Karpas-422 (cell line): ENCODE measurements at places on chromosomes 5 and 9. TPM values are rescaled to one million over a fixed set of nuclear protein-coding genes. Genes with fewer than 3 reads are reported as not detected.

GRCh38 chr5:108321341-108321740, 60.6 kb downstream of the FBXL17 start:
- no peak for DNase-seq
- H3K4me3 ChIP-seq, result no peak overlapping the region
- no peaks in the 10 kb centered on the region for H3K36me3 ChIP-seq
- H3K27me3 ChIP-seq, result no peaks in the 10 kb centered on the region
- peaks cover 10% of the 10 kb centered on the region for H3K4me1 ChIP-seq
- H3K27ac ChIP-seq, result no peak overlapping the region

GRCh38 chr9:26800322-26800721, 92.3 kb downstream of the CAAP1 start:
- no peaks in the 10 kb centered on the region for H3K27me3 ChIP-seq
- H3K36me3 ChIP-seq, result no peaks in the 10 kb centered on the region

- H3K27ac ChIP-seq, result no peak overlapping the region
- no peak for DNase-seq
- H3K4me1 ChIP-seq, result no peaks in the 10 kb centered on the region
- no peaks in the 10 kb centered on the region for H3K36me3 ChIP-seq
- H3K27me3 ChIP-seq, result no peaks in the 10 kb centered on the region
- H3K4me3 ChIP-seq, result no peak overlapping the region
Observed at GRCh38 chr9:13411791-13412190, 132.3 kb upstream of the MPDZ start.

DNA sequence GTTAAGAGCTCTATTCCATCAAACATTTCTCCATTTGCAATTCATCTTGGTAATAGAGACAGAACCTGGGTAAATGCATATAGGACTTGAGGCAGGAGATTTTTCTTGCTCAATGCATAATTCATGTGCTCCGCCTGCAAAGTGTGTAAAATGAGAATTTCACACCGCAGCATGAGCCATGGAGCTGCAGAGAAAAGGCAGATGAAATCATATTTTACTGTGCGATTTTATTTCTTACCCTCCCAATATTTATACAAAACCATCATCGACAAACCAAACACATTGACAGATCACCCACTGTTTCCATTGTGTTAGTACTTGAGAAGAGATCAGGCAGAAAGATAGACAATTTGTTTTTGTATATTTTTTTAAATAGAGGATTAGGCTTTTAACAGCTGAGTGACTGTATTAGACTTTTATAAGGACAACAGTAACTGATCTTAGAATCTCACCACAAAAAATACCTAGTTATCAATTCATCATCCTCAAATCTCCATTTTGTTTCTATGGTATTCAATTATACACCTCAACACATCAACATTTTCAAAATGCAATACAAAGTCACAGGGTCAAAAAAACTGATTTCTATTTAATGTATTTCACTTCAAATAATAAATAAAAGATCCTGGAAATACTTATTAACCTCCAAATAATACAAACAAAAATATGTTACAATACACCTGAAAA, 191.1 kb downstream of the AP3B1 start:
- no peak overlapping the region for H3K27ac ChIP-seq
- H3K4me1 ChIP-seq, result peaks cover 16% of the 10 kb centered on the region
- H3K27me3 ChIP-seq, result no peaks in the 10 kb centered on the region

- no peaks in the 10 kb centered on the region for H3K27me3 ChIP-seq
- peaks cover 28% of the 10 kb centered on the region for H3K4me1 ChIP-seq
- H3K36me3 ChIP-seq, result no peaks in the 10 kb centered on the region
- no peak overlapping the region for H3K27ac ChIP-seq
- no peak overlapping the region for H3K4me3 ChIP-seq
Observed at GRCh38 chr5:115265220-115265619, 2.5 kb upstream of the PGGT1B start.

The CREB3 gene
- 10.8 and 17.1 TPM in 2 replicates for total RNA-seq

GRCh38 chr5:33843579-33843978, 48.2 kb downstream of the ADAMTS12 start:
- no peak for DNase-seq
- H3K36me3 ChIP-seq, result no peaks in the 10 kb centered on the region
- H3K4me3 ChIP-seq, result no peak overlapping the region
- no peaks in the 10 kb centered on the region for H3K27me3 ChIP-seq
- no peak overlapping the region for H3K27ac ChIP-seq
- H3K4me1 ChIP-seq, result no peaks in the 10 kb centered on the region

- no peaks in the 10 kb centered on the region for H3K36me3 ChIP-seq
- no peak overlapping the region for H3K27ac ChIP-seq
- peak; percentile 79 for DNase-seq
- H3K4me3 ChIP-seq, result peak overlapping the region; percentile 55; the same call in 1 of the 2 replicates
Observed at GRCh38 chr5:99032234-99033013, 103.6 kb upstream of the CHD1 start.

The SWI5 gene
- total RNA-seq, result 34.5 and 37.6 TPM in 2 replicates

- peak; percentile 99 for DNase-seq
- H3K4me3 ChIP-seq, result peak overlapping the region; percentile 62; the same call in 1 of the 2 replicates
- H3K4me1 ChIP-seq, result peaks cover 93% of the 10 kb centered on the region
- peak overlapping the region; percentile 99 for H3K27ac ChIP-seq
- H3K27me3 ChIP-seq, result no peaks in the 10 kb centered on the region
Observed at GRCh38 chr9:37408933-37409710, 13.4 kb upstream of the GRHPR start.

The IL17B gene
- total RNA-seq, result not detected in 2 replicates

The CDC20B gene
- total RNA-seq, result not detected in 2 replicates

DNA sequence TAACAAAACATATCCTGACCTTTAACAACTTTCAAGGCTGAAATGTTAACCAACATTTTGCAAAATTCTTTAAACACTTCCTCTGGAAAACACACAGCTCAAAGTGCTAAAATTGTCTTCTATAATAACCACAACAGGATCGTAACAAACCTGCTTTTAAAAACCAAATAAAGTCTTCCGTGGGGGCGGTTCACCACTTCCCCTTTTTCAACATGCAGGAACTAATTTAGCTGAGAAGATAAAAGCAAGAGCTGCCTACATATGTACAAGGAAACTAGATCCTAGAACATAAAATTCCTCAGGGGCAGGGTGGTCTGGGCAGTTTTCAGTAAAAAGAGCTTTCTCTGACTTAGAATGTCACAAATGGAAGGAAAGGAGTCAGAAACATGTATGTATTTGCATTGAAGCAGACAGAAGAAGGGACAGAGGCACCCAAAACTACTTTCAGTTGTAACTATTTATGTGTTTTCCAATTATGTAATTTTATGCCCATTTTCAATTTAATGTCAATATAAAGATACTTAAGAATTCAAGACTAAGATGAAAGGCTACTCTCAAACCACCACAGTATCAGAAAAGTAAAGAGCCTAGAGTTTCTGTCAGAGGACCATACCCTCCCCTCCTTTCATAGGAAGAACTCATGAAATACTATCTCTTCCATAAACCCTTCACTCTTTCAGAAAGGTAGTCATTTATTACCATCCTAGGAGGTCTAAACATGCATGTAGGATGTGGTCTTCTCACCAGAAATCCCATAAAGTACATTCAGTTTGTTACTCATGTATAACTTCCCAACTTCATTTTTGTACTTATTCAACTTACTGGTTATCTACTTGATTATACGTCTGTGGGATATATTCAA, 185.9 kb upstream of the RASA1 start:
- no peak overlapping the region for H3K27ac ChIP-seq
- no peaks in the 10 kb centered on the region for H3K36me3 ChIP-seq
- H3K27me3 ChIP-seq, result no peaks in the 10 kb centered on the region
- H3K4me3 ChIP-seq, result no peak overlapping the region

The PFN3 gene
- not detected in 2 replicates for total RNA-seq

DNA sequence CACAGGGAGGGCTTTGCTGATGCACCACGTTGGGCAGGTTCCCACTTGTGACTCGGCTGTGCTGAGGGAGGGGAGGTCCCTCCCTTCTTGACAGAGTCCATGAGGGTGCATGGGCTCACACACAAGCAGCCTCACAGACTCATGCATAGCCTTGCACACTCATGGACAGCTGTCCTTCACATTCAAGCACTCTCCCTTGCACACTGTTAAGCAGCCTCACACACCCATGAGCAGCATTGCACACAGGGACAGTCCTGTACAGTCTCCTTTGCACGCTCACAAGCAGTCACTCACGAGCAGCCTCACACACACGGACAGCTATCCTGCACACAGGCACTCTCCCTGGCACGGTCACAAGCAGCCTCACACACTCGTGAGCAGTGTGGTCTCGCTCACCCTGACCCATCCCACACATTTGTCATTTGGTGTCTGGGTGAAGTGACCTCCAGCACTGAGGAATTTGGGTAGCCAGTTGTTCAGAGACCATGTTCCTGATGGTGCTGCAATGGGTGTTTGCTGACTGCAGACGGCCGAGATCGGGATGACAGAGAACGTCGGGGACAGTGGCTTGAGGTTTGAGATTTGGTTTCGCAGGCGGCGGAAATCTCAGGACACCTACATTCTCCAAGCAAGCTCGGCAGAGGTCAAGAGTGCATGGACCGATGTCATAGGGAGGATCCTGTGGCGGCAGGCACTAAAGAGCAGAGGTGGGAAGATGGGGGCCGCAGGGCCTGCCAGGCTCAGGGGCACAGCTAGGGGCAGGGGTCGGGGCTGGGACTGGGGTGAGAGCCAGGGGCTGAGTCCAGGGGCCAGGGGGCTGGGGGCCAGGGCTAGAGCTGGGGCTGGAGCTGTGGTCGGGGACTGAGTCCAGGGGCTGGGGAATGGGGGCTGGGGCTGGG, 17.7 kb upstream of the LRRC14B start:
- no peaks in the 10 kb centered on the region for H3K36me3 ChIP-seq
- H3K4me1 ChIP-seq, result no peaks in the 10 kb centered on the region
- H3K4me3 ChIP-seq, result no peak overlapping the region
- no peak for DNase-seq
- H3K27ac ChIP-seq, result no peak overlapping the region

- H3K27me3 ChIP-seq, result no peaks in the 10 kb centered on the region
- no peak within 1 kb of the TSS for H3K4me3 ChIP-seq
- no peaks in the 10 kb centered on the region for H3K4me1 ChIP-seq
- no peaks in the 10 kb centered on the region for H3K36me3 ChIP-seq
Observed at GRCh38 chr5:160229190-160229742, at the start of gene FABP6. TSS of gene FABP6 (plus strand) at chr5:160229506. CDS start at chr5:160229558, 52 bp downstream.

DNA sequence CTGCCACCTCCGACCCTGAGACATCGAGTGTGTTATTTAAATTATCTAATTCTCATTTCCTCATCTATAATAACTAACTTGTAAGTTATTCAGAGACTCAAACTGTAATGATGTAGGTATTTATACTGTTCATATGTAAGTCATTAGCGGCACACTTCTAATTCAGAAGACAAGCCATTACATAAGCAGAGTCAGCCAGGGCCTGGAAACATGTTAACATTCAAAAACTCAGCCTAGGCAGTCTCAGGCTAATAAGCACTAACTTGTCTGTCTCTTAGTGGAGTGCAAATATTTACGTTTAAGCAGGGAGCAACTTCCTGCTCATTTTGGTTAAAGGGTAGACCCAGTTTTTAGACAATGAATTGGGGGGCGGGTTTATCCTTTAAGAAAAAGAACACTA, 598.4 kb downstream of the ACTL7B start:
- no peak for DNase-seq
- H3K27ac ChIP-seq, result no peak overlapping the region
- no peaks in the 10 kb centered on the region for H3K4me1 ChIP-seq
- no peaks in the 10 kb centered on the region for H3K27me3 ChIP-seq
- H3K36me3 ChIP-seq, result no peaks in the 10 kb centered on the region
- H3K4me3 ChIP-seq, result no peak overlapping the region

The C9 gene
- total RNA-seq, result not detected in 2 replicates

- H3K36me3 ChIP-seq, result peaks cover 45% of the 10 kb centered on the region; the same call in 1 of the 2 replicates
- no peak overlapping the region for H3K4me3 ChIP-seq
- no peak for DNase-seq
- H3K27ac ChIP-seq, result peak overlapping the region; percentile 51; the same call in 1 of the 2 replicates
Observed at GRCh38 chr5:72234868-72235267, 85.2 kb downstream of the MRPS27 start.

- DNase-seq, result no peak
- H3K27me3 ChIP-seq, result no peaks in the 10 kb centered on the region
- H3K4me3 ChIP-seq, result no peak overlapping the region
Observed at GRCh38 chr9:27430750-27431535, 93.1 kb upstream of the IFNK start.

- no peak overlapping the region for H3K27ac ChIP-seq
- H3K36me3 ChIP-seq, result no peaks in the 10 kb centered on the region
- no peaks in the 10 kb centered on the region for H3K4me1 ChIP-seq
- H3K27me3 ChIP-seq, result no peaks in the 10 kb centered on the region
- no peak for DNase-seq
- no peak overlapping the region for H3K4me3 ChIP-seq
Observed at GRCh38 chr9:12775679-12776512, 1.1 kb downstream of the LURAP1L start.

The PPP3R2 gene
- not detected in 2 replicates for total RNA-seq

The PCDHA4 gene
- not detected in 2 replicates for total RNA-seq

GRCh38 chr9:137025517-137025966, 2.5 kb downstream of the ABCA2 start:
- no peak overlapping the region for H3K4me3 ChIP-seq
- no peaks in the 10 kb centered on the region for H3K36me3 ChIP-seq
- H3K4me1 ChIP-seq, result peaks cover 23% of the 10 kb centered on the region
- no peak overlapping the region for H3K27ac ChIP-seq
- peak; percentile 89 for DNase-seq

DNA sequence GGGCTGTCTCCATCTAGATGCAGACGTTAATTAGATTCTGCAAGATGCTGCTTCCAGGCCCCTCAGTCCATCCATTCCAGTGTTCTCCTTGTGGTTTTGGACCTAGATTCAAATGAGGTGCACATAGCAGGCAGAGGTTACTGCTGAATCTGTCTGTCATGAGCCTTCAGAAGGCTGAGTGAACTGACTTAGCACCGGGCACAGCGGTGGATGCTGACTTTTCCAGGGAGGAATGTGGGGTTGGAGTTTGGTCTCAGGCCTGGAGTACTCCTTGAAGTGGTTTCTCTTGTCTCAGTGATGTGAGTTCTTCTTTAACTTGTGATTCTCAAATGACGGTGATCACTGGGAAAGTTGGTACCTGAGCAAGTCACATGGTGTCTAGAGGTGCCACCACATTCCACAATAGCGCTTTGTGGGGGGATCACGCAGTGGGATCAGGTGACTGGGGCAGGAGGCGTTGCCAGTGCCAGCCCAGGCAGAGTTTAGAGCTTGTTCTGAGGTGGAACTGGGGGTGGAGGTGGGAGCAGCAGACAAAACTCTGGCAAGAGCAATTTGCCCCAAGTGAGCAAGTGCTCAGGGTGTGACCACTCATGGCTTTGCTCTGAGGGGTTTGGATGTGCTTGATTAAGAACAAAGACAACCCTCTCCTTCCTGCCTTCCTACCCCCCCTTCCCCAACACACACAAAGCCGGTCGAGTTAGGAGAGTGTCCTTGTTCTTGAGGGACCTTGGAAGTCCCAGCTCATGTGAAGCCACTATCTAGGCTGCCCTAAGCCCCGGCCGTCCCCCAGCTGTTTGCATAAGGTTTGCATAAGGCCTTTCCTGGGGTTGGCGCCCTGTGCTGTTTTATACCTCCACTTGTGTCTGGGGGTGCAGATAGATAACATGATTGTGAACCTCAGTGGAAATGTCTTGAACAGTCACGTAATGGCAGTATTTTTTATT, 25.1 kb downstream of the JADE2 start:
- no peaks in the 10 kb centered on the region for H3K27me3 ChIP-seq
- DNase-seq, result peak; percentile 89

- no peak overlapping the region for H3K27ac ChIP-seq
- peak; percentile 88 for DNase-seq
- H3K27me3 ChIP-seq, result no peaks in the 10 kb centered on the region
- H3K36me3 ChIP-seq, result no peaks in the 10 kb centered on the region
- H3K4me3 ChIP-seq, result no peak overlapping the region
- peaks cover 39% of the 10 kb centered on the region for H3K4me1 ChIP-seq
Observed at GRCh38 chr5:148957591-148958202, 105.2 kb downstream of the SH3TC2 start.

- no peaks in the 10 kb centered on the region for H3K4me1 ChIP-seq
- H3K4me3 ChIP-seq, result no peak overlapping the region
- DNase-seq, result no peak
- H3K36me3 ChIP-seq, result no peaks in the 10 kb centered on the region
- H3K27ac ChIP-seq, result no peak overlapping the region
- H3K27me3 ChIP-seq, result no peaks in the 10 kb centered on the region
Observed at GRCh38 chr5:146560205-146560812, 44.3 kb upstream of the GPR151 start.
